Hepatocyte (in vitro differentiated cells): ENCODE measurements at places on chromosomes 16 and 17. TPM values are rescaled to one million over a fixed set of nuclear protein-coding genes. Genes with fewer than 3 reads are reported as not detected.

- no peak for DNase-seq
Observed at GRCh38 chr17:35185849-35186248, 8.3 kb downstream of the SLC35G3 start.

DNA sequence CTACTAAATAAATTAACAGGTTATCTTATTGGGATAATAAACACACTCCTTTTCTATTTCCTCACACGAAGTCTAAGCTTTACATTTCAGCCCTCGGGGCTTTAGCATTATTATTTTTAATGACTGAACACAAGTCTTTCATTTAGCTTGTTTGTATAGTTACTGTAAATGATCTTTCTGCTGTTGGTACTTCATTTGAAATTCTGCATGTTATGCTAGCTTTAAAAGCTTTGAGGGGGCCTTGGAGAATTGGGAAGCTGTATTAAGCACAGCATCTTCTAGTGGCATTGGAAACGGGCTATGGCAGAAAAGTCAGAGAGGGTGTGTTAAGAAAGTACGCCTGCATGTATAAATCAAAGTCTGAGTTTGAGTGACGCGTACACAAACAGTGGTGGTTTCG lies 243.7 kb downstream of the FTO start:
- no peak for DNase-seq

DNA sequence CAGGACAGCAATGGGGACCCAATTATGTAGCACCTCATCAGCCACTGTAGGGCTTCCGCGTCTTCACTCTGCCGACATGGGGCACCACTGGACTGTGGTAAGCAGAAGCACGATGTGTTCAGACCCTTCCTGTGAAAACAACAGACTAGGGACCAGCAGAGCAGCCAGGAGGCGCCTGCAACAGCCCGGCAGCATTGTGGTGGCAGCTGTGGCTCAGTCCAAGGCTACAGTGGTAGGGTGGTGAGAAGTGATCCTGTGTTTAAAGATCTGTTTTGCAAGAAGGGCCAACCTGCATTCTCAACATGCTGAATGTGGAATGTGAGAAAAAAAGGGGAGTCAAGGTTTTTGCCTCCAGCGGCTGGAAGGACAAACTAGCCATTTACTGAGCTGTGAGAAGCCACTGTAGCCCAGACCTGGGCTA lies 80.8 kb downstream of the GAS7 start:
- DNase-seq, result no peak

CD300LB gene
- total RNA-seq, result not detected in 2 replicates
